Activated CD4-positive, alpha-beta T cell treated with anti-CD3 and anti-CD28 coated beads, Interleukin-2, amount 50 U/mL, for 1 hour (primary cell): ENCODE measurements at places on chromosomes 2 and 18.

GRCh38 chr2:219045937-219046550 is 4.7 kb upstream of the CFAP65 start:
- no peak for DNase-seq

DNA sequence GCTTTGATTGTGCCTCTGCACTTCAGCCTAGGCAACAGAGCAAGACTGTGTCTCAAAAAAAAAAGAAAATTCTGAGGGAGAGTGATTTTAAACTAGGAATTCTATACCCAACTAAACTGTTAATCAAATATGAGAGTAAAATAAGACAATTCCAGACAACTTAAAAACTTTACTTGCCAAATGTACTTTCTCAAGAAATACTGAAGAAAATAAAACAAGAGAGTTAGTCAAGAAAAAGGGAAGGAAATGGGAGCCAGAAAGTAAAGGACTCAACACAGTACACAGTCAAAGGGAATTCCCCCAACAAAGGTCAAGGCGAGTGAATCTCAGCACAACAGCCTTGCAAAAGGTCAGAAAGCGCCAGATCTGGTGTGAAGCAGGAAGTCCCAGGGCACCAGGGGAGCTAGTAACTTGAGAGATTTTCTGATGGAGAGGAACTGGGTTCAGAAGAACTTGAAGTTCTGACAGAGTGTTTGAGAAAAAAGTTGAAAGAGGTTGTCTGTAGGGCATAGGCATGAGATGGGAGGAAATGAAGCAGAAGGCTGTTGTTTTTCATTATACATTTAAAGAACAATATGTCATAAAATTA is 22.6 kb upstream of the TBC1D8 start:
- no peak for DNase-seq

DNA sequence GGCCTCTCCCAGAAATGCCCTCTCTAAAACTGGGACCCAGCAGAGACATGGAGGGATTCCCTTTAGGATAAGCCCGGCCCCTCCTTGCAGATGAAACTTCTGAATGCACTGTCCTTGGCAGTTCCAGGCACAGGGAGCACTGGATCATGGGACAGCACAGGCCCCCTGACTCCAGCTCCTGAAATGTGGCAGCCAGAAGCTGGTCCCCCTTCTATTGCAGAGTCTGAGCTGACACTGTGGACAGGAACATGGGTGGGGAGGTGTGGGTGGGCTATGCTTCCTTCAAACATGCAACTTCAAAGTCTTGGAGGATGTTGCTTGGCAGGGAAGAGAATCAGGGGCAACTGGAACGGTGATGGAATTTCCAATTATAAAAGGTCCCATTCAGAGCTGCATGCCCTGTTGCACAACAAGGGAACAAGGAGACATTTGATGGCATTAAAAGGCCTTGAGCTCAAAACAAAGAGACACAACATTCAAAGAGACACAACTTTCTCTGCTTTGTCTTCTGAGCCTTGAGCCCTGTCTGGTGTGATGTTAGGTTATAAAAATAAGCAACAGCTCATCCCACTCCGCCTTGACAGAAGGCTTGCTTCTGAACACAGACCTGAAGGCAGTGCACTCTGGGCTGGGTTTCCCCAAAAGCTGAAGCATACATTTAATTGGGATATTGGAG is 239.0 kb downstream of the OSR1 start:
- no peak for DNase-seq

DNA sequence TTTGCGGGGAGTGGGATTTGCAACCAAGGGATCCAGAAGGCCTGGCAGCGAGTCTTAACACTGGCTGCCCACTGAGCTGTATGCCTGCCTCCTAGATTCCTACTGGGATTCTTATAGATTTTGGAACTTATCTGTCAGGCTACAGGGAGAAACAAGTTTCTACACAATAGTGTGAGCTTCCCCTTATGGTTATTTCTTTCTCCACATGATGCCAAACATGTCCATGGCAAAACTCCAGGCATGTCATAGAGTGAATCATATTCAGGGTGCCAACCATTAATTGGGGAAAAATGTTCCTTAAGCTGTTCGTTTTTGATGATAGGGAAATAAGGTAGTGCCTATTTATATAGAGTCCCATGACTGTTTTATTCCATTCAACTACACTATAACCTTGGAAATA is 1185.2 kb upstream of the CELF4 start:
- no peak for DNase-seq

- DNase-seq: no peak
Observed at GRCh38 chr2:134926231-134926931, 7.8 kb downstream of the CCNT2 start.

DNA sequence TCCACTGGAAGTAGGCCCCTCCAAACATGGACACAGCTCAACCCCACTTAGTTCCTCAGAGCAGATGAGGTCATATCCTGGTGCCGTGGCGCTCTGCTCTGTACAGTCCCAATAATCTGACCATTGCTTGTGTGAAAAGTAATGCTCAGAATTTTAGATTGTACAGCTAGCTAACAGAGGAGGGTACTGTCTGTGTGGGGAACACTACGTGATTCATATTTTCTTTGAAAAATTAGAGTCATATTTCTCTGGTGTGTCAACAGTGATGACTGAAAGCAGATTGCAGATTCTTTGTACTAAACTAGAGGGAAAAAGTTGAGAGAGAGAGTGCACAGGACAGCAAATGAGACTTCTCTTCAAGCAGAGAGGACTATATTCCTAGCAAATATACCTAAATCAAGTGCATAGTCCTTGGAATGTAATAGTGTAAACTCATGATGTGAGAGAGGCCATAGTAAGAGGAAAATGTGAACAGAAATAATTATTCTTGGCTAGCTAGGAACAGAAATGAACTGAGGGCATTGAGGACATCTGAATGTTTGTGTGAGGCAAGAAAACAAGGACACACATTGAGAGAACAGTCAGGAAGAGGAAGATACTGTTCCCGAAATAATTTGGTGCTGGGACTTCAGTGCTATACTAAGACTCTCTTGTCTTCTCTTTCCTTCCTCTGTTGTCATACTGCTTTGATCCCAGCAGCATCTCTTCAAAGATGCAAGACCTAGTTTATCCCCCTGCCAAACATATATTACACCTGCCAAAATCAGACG is 157.0 kb upstream of the RND3 start:
- no peak for DNase-seq
